ENCODE measurements at places on chromosomes 12 and 14.
A peak's percentile ranks its signal among the peaks of the same experiment; 100 is the strongest.

GRCh38 chr12:46549527-46550265 lies 177.1 kb upstream of the SLC38A2 start:
- peak; percentile 78 for DNase-seq

- DNase-seq = no peak
These were observed 235.3 kb downstream of the PLCZ1 start for GRCh38 chr12:18502422-18502968.

- no peak for DNase-seq
These were observed 180.5 kb upstream of the HMGA2 start for GRCh38 chr12:65643595-65644386.

GRCh38 chr14:80927083-80927989 lies 14.2 kb downstream of the CEP128 start:
- DNase-seq = no peak

DNA sequence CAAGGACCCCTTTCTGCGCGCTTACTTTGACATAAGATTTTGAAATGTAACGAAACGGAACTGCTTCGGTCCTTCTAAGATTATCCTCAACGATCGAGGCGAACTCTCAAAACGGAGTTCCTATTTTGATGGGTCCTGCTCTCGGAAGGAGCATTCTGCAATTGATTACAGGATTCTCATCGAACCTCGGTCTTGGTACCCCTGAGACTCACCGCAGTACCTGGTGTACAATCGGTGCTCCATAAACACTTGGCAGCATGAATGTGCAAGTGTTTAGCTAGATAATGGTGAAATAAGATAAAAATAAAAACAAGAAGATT lies 530 bp upstream of the NEMF start:
- no peak for DNase-seq

- no peak for DNase-seq
These were observed 1.6 kb upstream of the ACVRL1 start for GRCh38 chr12:51905471-51906429.

DNA sequence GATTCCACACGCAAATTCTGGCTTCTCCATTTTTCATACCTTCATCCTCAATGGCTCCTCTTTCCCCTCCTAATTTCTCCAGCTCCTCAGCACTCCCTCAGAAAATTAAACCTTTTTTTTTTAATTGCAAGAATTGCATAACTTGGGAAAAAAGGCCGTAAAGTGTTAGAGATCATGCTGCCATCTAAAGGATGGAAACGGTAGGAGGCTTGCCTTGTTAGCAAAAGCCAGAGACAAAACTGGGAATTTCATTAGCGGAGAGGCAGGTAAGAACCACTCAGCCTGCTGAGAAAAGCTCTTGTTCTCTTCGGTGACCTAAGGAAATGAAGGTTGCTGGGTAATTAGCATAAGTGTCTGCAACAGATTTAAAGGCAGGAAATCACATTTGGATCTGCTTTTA lies 204.3 kb downstream of the AEBP2 start:
- no peak for DNase-seq

GRCh38 chr14:66365388-66365787 lies 120.8 kb upstream of the CCDC196 start:
- no peak for DNase-seq

GRCh38 chr12:63319386-63319785 lies 168.4 kb upstream of the AVPR1A start:
- DNase-seq = no peak

DNA sequence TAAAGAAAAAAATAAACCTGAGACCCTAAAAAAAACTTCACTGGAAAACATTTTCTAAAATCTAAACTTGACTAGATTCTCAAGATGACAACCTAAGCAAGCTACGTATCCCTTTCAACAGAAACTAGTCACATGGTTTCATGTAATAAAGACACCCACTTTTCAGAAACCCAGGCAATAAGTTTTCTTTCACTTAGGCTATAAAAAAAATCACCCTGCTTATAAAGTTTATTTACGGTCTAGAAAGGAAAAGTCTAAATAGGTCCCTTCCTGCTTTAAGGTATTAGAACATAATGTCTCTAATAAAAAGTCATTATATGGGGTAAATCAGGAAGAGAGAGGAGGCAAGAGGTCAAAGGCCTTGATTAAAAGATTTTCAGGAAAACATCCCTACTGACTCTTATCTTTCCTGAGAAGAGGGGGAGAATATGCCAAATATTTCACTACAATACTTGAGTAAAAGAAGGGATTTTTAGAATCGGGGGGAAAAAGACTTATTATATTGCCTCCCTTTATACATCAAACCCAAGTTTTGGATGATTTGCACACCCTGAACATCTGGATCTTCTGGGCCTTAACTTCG lies 9.5 kb downstream of the CLIP1 start:
- no peak for DNase-seq

GRCh38 chr12:62621101-62621638 lies 154.5 kb downstream of the MON2 start:
- no peak for DNase-seq

GRCh38 chr14:25955772-25956171 lies 642.1 kb downstream of the NOVA1 start:
- DNase-seq = no peak

DNA sequence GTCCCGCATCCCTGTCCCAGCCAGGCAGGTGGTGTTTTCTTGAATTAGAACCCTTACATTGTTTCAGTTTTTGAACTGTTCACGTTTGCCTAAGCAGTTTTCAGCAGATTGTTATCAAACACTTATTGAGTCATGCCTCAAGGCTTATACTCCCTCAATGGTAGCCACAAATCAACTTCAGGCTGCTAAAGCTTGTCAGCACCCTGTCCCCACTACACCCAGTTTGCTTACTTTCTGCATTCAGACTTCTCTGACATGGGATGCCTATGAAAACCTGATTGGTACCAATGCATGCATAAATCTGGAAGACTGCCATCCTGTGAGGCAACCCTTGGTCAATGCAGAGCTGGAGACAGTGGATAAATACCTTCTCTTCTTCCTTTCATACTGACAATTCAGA lies 225.4 kb downstream of the BTG1 start:
- peak; percentile 57 for DNase-seq

DNA sequence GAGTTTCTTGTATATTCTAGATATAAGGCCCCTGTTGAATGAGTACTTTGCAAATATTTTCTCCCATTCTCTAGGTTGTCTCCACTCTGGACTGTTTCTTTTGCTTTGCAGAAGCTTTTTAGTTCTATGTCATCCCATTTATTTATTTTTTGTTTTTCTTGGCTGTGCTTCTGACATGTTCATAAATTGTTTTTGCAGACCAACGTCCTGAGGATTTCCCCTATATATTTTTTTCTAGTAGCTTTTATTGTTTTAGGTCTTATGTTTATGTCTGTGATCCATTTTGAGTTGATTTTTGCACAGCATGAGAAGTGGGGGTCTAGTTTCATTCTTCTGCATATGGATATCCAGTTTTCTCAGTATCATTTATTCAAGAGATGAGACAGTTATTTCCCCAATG lies 70.4 kb upstream of the BTG1 start:
- DNase-seq = no peak

- DNase-seq = no peak
These were observed 26.1 kb downstream of the SGPP1 start for GRCh38 chr14:63701606-63702299.

DNA sequence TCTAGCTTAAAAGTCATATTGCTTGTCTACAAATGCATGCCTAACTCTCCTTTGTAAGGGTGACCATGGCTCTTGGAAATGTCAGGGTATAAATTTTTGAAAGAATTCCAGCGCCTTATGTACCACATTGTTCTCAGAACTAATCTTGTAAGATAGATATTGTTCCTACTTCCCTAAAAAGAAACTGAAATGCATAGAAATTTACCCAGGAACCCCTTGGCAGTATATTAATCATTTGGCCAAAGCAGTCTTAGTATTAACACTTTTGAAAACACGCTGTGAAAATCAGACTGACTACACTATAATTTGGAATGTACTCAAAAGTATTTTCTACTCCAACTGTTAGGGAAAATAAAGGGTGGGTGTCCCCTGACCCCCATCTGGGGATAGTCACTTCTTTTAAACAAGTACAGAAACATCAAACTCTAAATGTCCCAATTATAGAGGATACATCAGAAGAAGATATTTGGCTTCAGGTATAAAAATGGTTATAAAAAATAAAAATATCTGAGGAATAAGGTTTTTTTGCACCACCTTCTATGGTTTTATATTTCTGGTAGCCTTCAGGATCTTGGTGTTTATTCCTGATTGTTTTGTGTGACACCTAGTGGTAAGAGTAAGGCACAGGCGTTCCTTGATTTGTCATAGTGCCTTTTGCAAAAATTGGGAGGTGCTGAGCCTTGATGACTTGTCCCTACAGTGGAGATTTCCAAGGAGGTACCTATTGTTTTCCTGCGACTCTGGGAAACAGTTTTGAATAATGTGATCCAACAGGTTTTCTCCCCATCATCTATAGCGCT lies 2.2 kb upstream of the NFKBIA start:
- DNase-seq = no peak

GRCh38 chr12:23340351-23340750 lies 609.1 kb downstream of the SOX5 start:
- DNase-seq = no peak

GRCh38 chr12:58639318-58639934 lies 280.9 kb downstream of the LRIG3 start:
- no peak for DNase-seq

DNA sequence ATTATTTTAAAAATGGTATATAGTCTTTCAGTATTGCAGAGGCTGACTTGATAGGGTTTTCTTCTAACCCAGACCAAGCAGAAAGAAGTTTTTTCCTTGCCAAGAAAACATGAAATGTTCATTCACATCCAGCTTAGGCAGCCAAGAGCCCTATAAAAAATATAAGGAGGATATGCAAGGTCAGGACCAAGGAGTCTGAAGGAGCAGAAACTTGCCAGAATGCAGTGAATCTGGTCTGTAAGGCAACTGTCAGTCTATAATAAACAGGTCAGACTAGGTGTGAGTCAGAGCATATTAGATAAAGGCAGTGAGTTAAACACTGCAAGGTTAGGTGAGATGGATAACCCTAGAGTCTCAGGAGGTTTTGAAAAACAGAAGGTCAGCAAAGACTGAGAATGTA lies 645.5 kb downstream of the C12orf50 start:
- no peak for DNase-seq

GRCh38 chr14:73426877-73427276 lies 31.5 kb downstream of the NUMB start:
- DNase-seq = no peak

DNA sequence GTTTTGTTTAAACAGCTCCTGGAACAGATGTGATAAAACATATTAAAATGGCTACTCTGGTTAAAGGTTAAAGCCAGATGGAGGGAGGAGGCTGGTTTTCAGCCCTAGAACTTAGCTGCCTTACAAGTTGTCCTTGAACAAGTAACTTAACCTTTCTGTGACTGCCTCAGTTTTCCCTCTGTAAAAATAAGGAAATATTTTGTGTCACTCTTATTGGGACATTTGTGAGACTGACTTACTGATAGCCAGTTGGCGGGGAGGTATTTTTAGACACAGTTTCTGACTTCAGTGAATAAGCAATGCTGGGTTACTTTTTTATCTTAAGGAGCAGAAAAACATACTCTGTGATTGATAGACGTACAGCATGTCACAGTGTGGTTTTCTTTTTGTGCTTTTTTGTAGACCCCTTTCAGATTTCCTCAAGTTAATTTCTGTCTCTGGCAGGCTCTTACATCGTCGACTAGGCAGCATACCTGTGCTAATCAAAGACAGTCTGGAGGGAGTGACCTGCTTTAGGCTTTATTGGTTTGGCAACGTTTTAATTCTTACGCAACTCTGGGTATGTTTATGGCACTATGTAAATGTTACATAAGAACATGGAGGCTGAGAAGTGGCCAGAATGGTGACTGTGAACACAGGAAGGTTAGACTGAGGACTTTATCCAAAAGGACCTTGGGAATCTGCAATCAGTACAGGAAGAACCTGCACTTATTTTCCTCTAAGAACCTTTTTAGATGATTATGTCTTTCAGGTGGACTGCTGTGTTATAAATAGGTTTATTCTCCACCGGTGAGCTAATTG lies 3.3 kb downstream of the ACVR1B start:
- no peak for DNase-seq

GRCh38 chr12:87086118-87086891 lies 830.1 kb upstream of the MGAT4C start:
- DNase-seq = no peak

DNA sequence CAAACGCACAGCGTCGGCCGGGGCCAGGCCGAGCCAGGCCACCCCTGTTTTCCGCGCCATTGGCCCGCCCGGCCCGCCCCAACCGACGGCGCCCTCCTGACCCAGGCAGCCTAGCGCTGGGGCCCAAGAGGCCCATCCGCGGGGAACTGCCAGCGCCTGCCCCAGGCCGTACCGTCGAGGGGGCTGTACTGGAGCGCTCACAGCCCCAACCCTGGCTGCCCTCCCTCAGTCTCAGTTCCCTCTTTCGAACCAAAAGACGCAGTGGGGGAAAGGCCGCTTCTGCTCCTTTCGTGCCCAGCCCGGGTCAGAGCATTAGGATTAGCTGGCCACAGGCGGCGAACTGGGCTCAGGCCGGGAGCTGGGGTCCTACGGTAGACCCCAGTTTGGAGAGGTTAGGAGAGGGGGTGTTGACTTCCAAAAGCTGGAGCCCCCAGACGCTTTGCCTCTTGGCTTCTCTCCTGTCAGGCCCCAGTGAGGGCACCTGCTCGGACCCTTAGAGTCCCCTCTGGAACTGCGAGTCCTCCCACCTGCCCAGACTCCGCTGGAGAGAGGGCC lies 1.9 kb downstream of the NKX2-1 start:
- no peak for DNase-seq

GRCh38 chr14:89331398-89331797 lies 85.6 kb downstream of the FOXN3 start:
- no peak for DNase-seq

- no peak for DNase-seq
These were observed 107.7 kb upstream of the BCAT1 start for GRCh38 chr12:25056486-25057130.

DNA sequence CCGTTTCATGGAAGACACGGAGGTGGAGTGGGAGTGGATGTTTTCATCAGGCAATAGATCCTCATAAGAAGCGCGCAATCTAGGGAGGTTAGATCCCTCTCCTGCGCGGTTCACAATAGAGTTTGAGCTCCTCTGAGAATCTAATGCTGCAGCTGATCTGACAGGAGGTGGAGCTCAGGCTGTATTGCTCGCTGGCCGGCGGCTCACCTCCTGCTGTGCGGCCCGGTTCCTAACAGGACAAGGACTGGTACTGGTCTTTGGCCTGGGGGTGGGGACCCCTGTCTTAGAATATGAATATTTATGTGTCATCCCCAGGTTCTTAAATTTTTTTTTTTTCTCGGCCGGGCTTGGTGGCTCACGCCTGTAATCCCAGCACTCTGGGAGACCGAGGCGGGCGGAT lies 36.7 kb downstream of the PRICKLE1 start:
- DNase-seq = no peak

GRCh38 chr14:54350203-54350602 lies 46.6 kb upstream of the CDKN3 start:
- DNase-seq = no peak

DNA sequence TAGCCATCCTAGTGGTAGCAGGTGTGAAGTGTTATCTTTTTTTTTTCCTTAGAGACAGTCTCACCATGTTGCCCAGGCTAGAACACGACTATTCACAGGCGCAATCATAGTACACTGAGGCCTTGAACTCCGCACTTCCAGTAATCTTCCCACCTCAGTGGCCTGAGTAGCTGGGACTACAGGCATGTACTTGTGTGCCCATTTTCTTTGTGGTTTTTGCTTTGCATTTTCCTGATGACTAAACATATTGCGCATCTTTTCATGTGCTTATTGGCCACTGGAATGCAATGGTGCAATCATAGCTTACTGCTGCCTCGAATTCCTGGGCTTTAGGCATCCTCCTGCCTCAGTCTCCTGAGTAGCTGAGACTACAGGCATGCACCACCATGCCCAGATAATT lies 33.3 kb upstream of the GCH1 start:
- DNase-seq = no peak

- DNase-seq = no peak
These were observed 28.8 kb upstream of the CLMN start for GRCh38 chr14:95348395-95349080.

- no peak for DNase-seq
These were observed 171.7 kb downstream of the PHLDA1 start for GRCh38 chr12:75859868-75860267.
